Thymus (tissue), 14 donors: ENCODE measurements at places on chromosomes 6 and 20. TPM values are rescaled to one million over a fixed set of nuclear protein-coding genes. Genes with fewer than 3 reads are reported as not detected.
A peak's percentile ranks its signal among the peaks of the same experiment; 100 is the strongest.

- H3K27ac ChIP-seq = no peak overlapping the region
- H3K4me1 ChIP-seq = peaks cover 12% of the 10 kb centered on the region
- no peak for DNase-seq
- H3K27me3 ChIP-seq = peaks cover 41% of the 10 kb centered on the region
Observed at GRCh38 chr6:30096829-30097228, 16.1 kb downstream of the TRIM31 start.

CST7 gene
- polyA plus RNA-seq = 41.9 TPM

CD24 gene
- polyA plus RNA-seq = 71.5 TPM

- H3K27ac ChIP-seq = no peak overlapping the region
- no peaks in the 10 kb centered on the region for H3K36me3 ChIP-seq
- H3K4me1 ChIP-seq = no peaks in the 10 kb centered on the region
- no peak overlapping the region for H3K4me3 ChIP-seq
- no peak for DNase-seq
- H3K27me3 ChIP-seq = no peaks in the 10 kb centered on the region
Observed at GRCh38 chr6:93568169-93568568, 148.8 kb upstream of the EPHA7 start.

KPNA5 gene
- polyA plus RNA-seq = 7.3 TPM

CAGE1 gene
- polyA plus RNA-seq = 0.02 TPM

DNA sequence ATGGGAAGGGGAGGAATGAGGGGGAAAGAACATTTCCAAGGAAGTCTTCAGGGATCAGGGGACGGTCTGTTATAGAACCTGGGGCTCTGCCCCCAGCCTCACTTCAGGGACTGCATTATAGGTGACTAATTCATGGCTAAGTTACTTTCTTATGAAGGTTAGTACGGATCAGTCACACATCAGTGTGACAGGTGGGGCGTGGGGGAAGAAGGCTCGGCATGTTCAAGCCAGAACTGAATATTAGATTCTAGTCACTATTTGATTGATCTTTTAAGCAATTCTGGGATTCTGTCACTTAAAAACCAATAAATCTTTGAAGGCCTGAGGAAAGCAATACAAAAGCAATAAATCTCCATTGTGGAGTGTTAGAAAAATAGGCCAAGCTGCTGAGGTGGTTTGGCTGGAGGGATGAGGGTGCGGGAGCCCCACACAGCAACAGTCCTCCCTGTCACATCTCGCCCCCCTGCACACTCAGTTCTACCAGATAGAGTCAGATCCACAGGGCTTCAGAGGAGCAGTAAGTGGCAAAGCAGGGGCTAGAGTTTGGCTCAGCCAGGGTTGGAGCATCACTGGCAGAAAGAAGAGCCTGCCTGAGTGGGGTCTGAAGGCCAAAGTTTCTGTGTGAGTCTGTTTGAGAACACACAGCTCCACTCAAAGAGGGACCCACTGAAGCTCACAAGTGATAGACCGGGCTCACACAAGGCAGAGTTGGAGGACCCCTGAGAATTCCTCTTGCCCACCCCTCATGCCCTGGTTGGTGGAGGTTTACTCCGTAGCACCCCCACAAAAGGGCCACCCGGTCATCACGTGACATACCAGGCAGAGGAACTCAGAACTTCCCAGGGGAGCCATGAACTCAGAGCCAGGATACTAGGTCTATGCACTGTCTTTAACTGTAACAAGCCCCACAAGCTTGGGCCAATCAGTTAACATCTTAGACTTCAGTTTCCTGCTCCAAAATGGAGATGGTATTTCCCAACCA is 728.3 kb upstream of the CHD6 start:
- H3K36me3 ChIP-seq = no peaks in the 10 kb centered on the region
- H3K4me3 ChIP-seq = no peak overlapping the region
- DNase-seq = no peak
- no peak overlapping the region for H3K27ac ChIP-seq
- H3K27me3 ChIP-seq = no peaks in the 10 kb centered on the region

DNA sequence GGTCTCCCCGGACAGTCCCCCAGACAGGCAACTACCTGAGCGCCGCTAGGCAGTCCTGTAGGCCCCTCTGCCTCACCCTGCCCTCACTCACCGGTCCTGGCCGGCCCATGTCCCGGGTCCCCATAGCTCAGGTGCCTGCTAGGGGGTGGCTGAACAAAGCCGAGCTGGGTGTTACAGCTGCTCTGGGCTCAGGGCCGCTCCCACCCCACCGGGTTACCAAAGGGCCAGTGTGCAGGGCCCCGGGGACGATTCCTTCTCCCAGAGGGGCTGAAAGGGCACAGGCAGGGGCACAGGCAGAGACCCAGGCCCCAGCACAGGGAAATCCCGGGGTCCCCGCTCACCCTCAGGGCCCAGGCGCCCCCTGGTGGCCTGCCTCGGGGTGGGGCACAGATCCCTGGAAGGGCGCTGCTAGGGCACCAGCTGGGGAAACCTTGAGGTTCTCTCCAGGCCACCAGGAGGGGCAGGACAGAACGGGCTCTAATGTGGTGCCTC is 118.4 kb downstream of the GRM4 start:
- no peaks in the 10 kb centered on the region for H3K27me3 ChIP-seq
- no peak overlapping the region for H3K4me3 ChIP-seq
- no peaks in the 10 kb centered on the region for H3K4me1 ChIP-seq
- no peaks in the 10 kb centered on the region for H3K36me3 ChIP-seq
- H3K27ac ChIP-seq = no peak overlapping the region
- peak; percentile 30 for DNase-seq

LGSN gene
- polyA plus RNA-seq = 0.23 TPM

SLC24A3 gene
- polyA plus RNA-seq = 2.1 TPM

- no peaks in the 10 kb centered on the region for H3K27me3 ChIP-seq
- DNase-seq = no peak
- H3K4me1 ChIP-seq = no peaks in the 10 kb centered on the region
- no peak overlapping the region for H3K4me3 ChIP-seq
Observed at GRCh38 chr6:13653296-13653695, 38.2 kb downstream of the NOL7 start.

ELOVL4 gene
- polyA plus RNA-seq = 30.6 TPM

DNA sequence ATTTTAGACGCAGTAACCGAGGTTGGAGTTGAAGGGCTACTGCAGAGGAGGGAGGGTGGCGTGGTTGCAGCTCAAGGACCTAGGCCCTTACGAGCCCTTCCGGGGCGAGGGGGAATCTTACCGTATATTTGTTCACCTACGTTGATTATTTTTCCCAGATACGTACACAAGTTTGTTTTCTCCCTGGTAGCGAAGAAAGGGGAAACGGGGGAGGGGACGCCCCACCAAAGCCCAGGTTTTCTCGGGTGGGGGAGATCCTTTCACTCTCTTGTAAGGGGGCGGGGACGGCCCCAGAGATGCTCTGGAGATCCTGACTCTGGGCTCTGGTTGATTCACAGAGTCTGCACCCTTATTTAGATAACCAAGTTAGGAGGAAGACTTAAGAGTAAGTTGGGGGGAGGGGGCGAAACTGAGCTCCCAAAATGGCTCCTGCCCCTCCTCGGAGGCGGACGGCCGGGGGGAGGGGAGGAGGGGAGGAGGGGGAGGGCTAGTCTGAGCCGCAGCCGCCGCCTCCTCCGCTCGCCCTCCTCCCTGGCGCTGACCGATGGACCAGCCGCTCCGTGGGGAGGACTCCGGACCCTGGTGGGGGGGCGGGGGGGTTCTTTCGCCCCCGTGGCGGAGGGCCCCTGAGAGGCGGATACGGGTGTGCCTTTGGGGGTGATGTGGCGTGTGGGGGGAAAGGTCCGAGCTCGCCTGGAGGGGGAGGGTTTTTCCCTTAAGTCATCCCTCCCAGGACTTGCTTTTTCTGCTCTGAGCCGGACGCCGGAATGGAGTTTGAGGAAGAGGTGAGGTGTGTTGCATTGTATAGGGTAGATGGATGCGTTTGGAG is 2.2 kb downstream of the BRD2 start:
- peaks cover 30% of the 10 kb centered on the region for H3K4me1 ChIP-seq
- DNase-seq = no peak
- peak overlapping the region; percentile 100 for H3K27ac ChIP-seq
- H3K27me3 ChIP-seq = no peaks in the 10 kb centered on the region
- H3K36me3 ChIP-seq = peaks cover 38% of the 10 kb centered on the region

DNA sequence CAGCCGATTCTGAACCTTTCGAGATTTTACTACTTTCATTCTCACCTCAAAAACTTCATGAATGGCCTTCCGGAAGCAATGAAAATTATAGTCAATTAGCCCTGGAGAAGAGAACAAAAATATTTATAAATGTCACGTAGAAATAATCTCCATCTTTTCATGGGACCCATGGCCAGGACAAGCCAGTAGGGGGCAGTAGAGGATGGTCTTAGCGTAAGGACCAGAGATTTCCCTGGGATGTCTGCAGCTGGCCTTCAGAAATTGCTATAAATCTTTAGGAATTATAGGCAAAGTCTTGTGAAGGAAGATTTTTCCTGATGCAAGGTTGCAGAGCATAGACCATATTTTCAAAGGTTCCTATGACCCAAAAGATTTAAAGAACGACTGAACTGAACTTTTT is 15.6 kb upstream of the UBE2J1 start:
- H3K4me1 ChIP-seq = peaks cover 17% of the 10 kb centered on the region
- no peak for DNase-seq
- H3K4me3 ChIP-seq = no peak overlapping the region
- H3K36me3 ChIP-seq = no peaks in the 10 kb centered on the region
- no peaks in the 10 kb centered on the region for H3K27me3 ChIP-seq

DNA sequence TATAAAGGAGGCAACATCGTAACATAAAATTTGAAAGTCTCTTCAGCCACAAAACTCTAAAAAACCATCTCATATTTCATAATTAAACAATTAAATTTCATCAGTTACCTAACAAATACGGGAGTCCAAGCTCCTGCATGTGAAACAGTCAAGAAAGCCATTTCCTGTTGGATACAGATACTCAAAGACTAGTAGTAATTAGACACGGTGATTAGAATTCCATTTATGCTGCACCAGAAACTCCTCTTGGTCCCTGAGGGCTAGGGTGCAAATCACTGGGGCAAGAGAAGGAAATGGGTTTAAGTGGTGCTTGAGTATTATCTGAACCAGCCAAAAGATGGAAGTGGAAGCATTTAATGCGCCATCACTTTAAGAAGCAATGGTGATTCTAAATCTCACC is 27.4 kb downstream of the TRAM2 start:
- peaks cover 2% of the 10 kb centered on the region for H3K4me1 ChIP-seq
- no peaks in the 10 kb centered on the region for H3K36me3 ChIP-seq
- no peaks in the 10 kb centered on the region for H3K27me3 ChIP-seq
- DNase-seq = no peak
- H3K27ac ChIP-seq = no peak overlapping the region
- no peak overlapping the region for H3K4me3 ChIP-seq

DNA sequence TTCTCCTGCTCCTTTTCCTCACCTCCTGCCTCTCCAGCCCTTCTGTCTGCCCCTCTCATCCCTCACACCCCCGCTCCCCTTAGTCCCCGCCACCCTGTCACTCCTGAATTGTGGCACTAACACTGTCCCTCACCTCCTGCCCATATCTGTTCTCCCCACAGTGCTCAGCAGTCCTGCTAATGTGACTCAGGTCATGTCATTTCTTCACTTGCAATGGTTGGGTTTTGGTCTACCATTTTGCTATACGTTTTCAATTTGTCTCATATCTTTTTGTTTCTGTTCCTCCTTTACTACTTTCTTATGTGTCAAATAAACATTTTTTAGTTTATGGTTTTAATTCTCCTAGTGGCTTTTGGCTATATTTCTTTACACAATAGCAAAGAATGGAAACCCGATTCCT is 1.3 kb upstream of the HLA-B start:
- H3K27ac ChIP-seq = no peak overlapping the region
- peaks cover 27% of the 10 kb centered on the region for H3K27me3 ChIP-seq
- H3K4me1 ChIP-seq = peaks cover 10% of the 10 kb centered on the region
- peaks cover 16% of the 10 kb centered on the region for H3K36me3 ChIP-seq
- DNase-seq = no peak
- H3K4me3 ChIP-seq = no peak overlapping the region

DPPA5 gene
- polyA plus RNA-seq = 0.39 TPM

DNA sequence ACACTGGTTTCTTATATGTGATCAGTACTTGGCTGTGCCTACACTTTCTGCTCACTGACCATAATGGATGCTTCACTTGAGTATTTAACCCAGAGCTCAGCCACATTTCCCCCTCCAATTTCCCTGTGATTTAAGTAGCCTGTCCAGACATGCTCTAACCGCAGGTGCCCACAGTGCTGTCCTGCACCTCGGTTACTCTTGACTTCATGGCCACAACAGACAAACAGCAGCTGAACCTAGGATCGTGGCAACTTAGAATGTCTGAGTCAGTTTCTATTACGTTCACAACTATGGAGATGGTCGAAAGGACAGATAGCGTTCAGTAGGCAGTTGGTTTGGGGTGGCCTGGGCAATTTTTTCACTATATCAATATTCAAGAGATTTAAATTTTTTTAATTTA is 306.9 kb upstream of the SGK1 start:
- no peaks in the 10 kb centered on the region for H3K36me3 ChIP-seq
- DNase-seq = no peak
- H3K27me3 ChIP-seq = no peaks in the 10 kb centered on the region
- no peak overlapping the region for H3K4me3 ChIP-seq

DNA sequence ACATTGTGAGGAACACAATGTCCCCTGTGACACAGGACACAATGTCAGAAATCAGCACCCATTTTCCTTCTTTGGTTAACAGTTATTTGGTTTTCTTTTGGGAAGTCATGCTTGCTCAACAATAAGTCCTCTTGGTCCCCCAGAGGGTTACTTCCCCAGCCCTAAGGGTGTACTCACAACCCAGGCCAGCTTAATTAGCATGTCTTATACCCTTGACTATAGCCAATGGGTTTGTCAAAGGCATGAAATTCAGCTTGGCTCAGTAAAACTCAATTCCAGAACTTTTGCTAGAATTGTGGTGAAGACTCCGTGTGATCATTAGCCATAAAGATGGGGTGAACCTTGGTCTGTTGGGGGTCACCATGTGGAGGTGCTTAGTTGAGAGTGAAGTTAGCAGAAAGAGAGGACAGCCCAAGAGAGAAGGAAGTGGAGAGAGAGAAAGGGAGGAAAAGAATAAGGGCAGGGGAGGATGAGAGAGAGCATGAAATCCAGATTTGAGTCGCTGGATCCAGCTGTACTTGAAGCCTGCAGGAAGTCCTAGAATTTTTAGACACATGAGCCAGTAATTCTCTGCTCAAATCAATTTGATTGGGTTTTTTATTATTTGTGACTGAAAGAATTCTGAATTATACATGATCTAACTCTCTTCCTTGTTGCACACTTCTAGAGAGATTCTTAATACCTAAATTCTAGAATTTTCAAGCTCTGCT is 321.3 kb upstream of the JAG1 start:
- no peaks in the 10 kb centered on the region for H3K4me1 ChIP-seq
- no peak overlapping the region for H3K4me3 ChIP-seq
- no peaks in the 10 kb centered on the region for H3K36me3 ChIP-seq
- no peak for DNase-seq
- no peaks in the 10 kb centered on the region for H3K27me3 ChIP-seq
- no peak overlapping the region for H3K27ac ChIP-seq

GRCh38 chr20:47747669-47748031 is 37.6 kb downstream of the SULF2 start:
- no peaks in the 10 kb centered on the region for H3K36me3 ChIP-seq
- no peaks in the 10 kb centered on the region for H3K27me3 ChIP-seq
- no peak for DNase-seq
- peaks cover 22% of the 10 kb centered on the region for H3K4me1 ChIP-seq
- no peak overlapping the region for H3K27ac ChIP-seq
- H3K4me3 ChIP-seq = no peak overlapping the region
